Transverse colon (tissue), 4 donors: ENCODE measurements at places on chromosomes 12 and 14.

GRCh38 chr12:105539735-105540134 is 209.2 kb downstream of the C12orf75 start:
- no peak overlapping the region for H3K27ac ChIP-seq
- no peaks in the 10 kb centered on the region for H3K27me3 ChIP-seq
- no peak overlapping the region for H3K4me3 ChIP-seq
- no peak for DNase-seq

GRCh38 chr14:53147208-53147607 is 5.9 kb downstream of the DDHD1 start:
- H3K36me3 ChIP-seq: no peaks in the 10 kb centered on the region
- H3K4me3 ChIP-seq: no peak overlapping the region
- H3K4me1 ChIP-seq: peaks cover 9% of the 10 kb centered on the region
- H3K27ac ChIP-seq: no peak overlapping the region
- no peaks in the 10 kb centered on the region for H3K27me3 ChIP-seq

- H3K4me1 ChIP-seq: peaks cover 22% of the 10 kb centered on the region
- H3K4me3 ChIP-seq: no peak overlapping the region
- DNase-seq: peak; percentile 91
- H3K36me3 ChIP-seq: no peaks in the 10 kb centered on the region
Measured at GRCh38 chr12:14260011-14260993, 105.2 kb upstream of the ATF7IP start.

- no peak overlapping the region for H3K4me3 ChIP-seq
- no peaks in the 10 kb centered on the region for H3K27me3 ChIP-seq
- H3K36me3 ChIP-seq: no peaks in the 10 kb centered on the region
- no peak for DNase-seq
- H3K4me1 ChIP-seq: no peaks in the 10 kb centered on the region
- no peak overlapping the region for H3K27ac ChIP-seq
Measured at GRCh38 chr14:103008768-103009357, 48.5 kb downstream of the CDC42BPB start.
